ENCODE measurements at places on chromosomes 16 and 17. TPM values are rescaled to one million over a fixed set of nuclear protein-coding genes. Genes with fewer than 3 reads are reported as not detected.

SMCR8 gene
- total RNA-seq = 22.3 TPM

SLC47A2 gene
- not detected for total RNA-seq

GUCY2D gene
- 0.35 TPM for total RNA-seq

SOX15 gene
- total RNA-seq = 7.7 TPM

DNA sequence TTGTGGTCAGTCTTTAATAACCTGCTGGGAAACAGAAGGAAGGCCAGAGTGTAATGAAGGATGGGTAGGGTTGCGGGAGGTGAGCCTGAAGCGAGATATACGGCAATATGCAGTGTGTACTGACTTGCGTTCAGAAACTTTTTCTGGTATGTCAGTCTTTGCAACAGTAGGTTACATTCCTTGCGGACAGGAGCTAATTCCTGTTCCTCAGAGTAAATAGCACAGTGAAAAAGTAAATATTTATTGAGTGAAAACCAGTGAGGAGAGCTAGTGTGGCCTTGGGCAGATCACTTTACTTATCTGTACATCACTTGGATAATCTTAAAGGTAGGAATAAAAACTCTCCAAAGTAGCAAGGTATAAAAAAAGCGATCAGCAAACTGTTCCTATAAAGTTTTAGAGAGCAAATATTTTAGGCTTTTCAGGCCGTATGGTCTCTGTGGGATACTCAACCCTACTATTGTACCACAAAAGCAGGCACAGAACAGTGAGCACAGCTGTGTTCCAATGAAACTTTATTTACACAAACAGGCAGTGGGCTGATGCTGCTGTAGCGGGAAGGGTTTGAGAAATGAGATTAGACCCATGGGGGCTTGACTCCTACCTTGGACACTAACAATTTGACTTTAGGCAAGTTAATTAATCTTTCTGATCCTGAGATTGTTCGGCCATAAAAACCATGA is 348.0 kb downstream of the UTP18 start:
- DNase-seq = no peak

DNA sequence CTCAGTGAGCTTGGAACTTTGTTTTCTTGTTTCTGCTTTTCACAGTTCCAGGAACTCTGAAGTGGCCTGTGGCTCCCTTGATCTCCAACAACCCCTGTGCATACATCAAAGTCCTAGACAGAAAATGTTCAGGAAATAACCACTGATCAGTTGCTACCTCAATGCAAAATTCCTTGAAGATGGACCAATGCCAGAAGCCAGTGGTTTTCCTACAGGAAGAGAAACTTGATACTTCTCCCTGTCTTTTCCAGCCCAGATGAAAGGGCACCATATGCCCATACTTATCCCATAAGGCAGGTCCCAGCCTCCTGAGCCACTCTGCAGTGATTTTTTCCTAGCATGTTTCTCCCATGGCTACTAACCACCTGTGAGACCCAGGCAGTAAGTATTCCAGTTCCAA is 12.3 kb upstream of the CDRT4 start:
- DNase-seq = no peak

DNA sequence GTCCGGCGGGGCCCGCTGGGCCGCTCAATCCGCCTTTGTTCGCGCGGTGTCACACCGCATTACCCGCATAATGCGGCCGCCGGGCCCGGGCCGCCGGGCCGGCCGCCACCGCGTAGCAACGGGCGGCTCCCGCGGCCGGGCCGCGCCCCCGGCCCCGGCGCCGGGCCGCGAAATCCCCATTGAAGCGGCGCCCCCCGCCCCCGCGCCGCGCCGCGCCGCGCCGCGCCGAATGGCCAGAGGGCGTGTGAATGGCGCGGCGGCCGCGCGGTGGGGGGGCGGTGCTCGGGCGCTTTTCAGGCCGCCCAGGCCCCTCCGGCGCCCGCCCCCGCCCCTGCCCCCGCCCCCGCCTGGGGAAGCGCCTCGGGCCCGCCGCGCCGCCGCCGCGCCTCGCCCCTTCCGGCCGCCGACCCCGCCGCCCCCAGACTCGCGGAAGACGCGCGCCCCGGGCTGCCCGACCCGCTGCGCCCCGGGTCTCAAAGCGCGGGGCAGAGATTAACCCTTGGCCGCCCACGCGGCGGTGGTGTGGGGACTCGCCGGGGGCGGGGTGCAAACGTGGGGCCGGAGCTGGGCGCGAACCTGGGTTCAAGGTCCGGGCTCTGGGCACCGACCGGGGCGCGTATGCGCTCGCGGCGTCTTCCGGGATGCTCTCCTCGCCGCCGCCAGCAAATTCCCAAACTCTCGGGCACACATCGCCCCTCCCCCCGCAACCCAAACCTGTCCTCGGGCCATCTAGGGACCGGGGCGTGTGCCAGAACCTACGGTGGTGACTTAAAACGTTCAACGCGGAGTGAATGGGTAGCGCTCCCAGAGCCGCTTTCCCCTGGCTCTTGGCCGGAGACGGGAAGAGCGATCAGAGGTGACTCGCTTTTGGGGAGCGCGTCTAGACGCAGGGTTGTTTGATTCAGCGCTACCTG is 46.7 kb downstream of the WNT3 start:
- peak; percentile 72 for DNase-seq

DNA sequence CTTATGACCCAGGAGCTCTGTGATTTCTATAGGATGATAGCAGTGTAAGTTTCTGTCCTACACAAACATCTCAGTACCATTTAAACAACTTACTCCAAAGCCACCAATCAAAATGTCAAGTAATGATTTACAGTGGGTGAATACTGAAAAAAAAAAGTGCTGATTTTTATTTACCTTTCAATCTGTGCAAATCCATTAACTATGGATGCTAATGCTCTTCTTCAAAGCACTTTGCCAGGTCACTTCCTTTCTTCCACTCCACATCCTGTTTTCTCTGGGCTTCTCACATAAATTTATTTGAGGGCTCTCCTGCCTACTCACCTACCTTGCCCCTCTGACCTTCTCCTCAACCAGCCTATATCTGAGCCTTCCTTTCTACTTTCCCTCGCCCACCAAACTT is 101.6 kb downstream of the SKAP1 start:
- no peak for DNase-seq

DNA sequence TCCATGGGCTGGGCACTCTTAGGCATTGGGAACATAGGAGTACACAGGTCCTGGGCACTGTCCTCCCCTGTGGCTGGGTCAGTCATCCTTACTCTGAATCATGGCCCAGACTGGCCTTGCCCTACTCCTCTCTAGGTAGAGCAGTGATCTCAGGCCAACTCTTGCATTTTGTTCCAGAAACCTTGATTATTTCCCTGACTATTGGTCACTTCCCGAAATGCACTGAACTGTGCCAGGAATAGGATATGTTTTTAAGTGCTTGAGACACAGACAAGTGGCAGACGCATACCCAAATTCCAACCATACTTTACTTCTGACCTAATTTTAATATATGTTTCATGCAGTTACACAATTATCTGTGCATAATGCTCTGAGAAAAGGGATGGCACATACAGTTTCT is 10.3 kb downstream of the KRABD2 start:
- no peak for DNase-seq

- DNase-seq = no peak
These were observed 9.5 kb downstream of the MYCBPAP start for GRCh38 chr17:50517504-50518383.

DNA sequence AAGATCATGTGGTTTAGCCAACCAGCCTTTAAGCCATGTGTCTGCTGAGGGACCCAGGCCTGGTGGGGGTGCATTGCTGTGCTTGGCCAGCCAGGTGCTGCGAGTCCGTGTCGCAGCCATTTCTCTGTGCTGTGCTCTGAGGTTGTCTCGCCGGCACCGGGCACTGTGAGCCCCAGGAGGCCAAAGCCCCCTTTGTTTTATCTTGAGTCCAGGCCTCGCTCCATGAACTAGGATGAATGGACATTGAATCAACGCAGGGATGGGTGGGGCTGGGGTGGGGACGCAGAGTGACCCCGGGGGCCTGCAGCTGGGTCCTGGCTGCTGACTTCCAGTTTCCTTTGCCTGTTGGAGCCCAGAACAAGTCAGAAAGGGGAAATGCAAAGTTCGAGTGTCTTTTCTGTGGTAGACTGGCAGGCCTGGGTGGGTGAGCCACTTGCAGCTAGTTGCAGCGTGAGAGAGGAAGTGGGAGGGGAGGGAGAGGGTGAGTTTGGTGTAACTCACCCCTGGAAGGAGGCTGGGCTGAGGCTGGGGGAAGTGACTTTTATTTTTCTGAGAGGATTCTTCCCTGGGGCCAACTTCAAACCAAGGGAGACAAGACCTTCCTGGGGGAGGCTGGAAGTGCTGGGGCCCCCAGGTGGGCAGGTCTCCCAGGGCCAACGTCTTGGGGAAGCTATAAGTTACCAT is 324.7 kb downstream of the SEC14L1 start:
- DNase-seq = peak; percentile 69
